Endothelial cell (in vitro differentiated cells): ENCODE measurements at places on chromosomes 2 and 18. TPM values are rescaled to one million over a fixed set of nuclear protein-coding genes. Genes with fewer than 3 reads are reported as not detected.

TEKT4 gene
- not detected for total RNA-seq

RAX gene
- not detected for total RNA-seq

MSH2 gene
- total RNA-seq: 56.5 TPM

SPC25 gene
- total RNA-seq: 6.2 TPM

DNA sequence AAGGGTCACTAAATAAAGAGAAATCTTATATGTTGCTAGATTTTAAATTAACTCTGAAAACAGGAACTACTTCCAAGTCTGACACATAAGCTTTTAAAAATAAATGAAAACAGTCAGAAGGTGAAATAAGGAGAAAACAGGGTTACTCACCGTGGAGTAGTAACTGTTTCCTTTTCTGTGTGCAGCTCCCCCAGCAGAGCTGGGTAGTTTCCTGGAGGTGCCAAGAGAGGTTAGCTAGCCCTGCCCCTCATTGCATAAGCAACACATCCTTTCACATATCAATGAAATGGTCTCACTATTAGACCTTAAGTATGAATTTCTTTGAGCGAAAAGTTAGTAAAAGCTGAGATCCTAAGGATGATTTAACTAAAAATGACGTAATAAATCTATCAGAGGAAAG lies 54.0 kb upstream of the GPR75 start:
- H3K27me3 ChIP-seq: no peaks in the 10 kb centered on the region
- peaks cover 9% of the 10 kb centered on the region for H3K36me3 ChIP-seq
- no peak overlapping the region for H3K27ac ChIP-seq

DNA sequence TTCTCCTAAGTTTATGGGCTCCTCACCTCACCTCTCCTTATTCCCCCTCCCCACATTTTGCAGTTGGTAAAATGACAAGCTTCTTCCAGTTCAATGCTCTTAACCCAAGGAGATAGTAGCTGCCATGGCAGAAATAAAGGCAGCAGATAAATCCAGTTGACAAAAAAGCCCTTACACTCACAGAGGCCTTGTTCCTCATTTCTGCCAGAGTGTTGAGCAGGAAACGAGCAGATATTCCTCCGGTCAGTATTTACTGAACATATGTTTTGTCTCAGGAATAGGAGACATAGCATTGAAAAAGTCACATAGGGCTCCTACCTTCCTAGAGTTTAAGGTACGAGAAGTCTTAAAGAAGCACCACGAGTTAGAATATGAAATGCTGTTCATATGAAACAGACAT lies 493.7 kb upstream of the TNP1 start:
- H3K27ac ChIP-seq: no peak overlapping the region
- H3K4me3 ChIP-seq: no peak overlapping the region
- peaks cover 11% of the 10 kb centered on the region for H3K4me1 ChIP-seq
- no peak for DNase-seq
- H3K36me3 ChIP-seq: peaks cover 3% of the 10 kb centered on the region
- H3K27me3 ChIP-seq: peaks cover 4% of the 10 kb centered on the region

DNA sequence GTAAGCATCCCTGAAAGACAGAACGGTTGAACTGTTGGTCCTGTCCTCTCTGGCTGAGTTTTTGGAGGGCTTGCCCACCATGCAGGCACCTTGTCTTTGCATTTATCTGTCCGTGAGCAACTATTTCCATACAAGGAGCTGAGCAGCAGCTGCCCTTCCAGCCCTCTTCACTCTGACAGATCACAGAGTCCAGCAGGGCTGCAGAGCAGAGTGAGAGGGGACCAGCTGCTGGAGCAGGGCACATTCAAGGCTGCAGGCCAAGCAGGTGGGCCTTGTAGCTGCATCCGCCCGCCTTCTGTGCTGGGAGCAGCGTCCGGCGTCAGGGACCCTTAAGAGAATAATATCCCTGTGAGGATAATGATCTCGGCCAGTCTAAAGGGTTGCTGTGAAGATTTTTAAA lies 9.5 kb downstream of the SMYD1 start:
- H3K36me3 ChIP-seq: no peaks in the 10 kb centered on the region
- H3K27me3 ChIP-seq: no peaks in the 10 kb centered on the region
- no peak overlapping the region for H3K27ac ChIP-seq
- no peak for DNase-seq
- H3K4me1 ChIP-seq: peaks cover 2% of the 10 kb centered on the region
- no peak overlapping the region for H3K4me3 ChIP-seq

- H3K36me3 ChIP-seq: peaks cover 40% of the 10 kb centered on the region
- DNase-seq: no peak
- H3K4me3 ChIP-seq: no peak overlapping the region
- H3K27me3 ChIP-seq: no peaks in the 10 kb centered on the region
Measured at GRCh38 chr2:126699018-126699417, 43.1 kb downstream of the GYPC start.

DNA sequence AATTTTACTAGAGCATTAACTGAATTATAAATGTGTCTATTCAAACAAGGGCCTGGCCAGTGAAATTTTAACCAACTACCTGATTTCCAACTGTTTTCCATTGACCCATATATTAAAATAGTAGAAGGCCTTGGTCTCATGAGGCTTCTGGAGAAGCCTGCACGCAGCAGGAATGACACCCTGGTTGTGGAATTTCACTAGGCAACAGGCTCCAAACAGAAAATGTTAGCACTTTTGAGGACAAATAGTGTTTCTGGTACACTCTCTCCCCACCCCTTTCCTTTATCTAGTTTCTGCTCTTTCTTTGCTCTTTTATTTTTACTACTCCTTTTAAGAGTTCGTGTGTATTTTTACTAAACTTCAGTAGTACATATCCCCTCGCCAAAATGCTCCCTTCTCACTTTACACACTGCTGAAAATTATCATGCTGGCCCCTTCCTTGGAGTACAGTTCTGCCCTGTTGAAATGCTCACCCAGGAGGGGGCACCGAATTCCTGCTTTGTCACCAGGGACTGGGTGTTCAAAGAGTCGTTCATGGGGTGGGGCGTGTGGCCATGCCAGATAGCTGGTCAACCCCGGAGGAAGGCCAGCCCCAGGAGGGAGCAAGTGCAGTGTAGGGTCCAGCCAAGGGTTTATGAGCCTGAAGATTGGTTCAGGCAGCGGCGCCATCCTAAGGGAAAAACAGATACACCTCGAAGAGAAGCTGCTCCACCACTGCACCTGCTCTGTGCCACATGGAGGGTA lies 22.1 kb upstream of the COL6A3 start:
- H3K27me3 ChIP-seq: peaks cover 5% of the 10 kb centered on the region
- H3K27ac ChIP-seq: no peak overlapping the region
- no peak for DNase-seq
- H3K4me1 ChIP-seq: peaks cover 47% of the 10 kb centered on the region

- H3K4me1 ChIP-seq: no peaks in the 10 kb centered on the region
- no peak overlapping the region for H3K4me3 ChIP-seq
- no peaks in the 10 kb centered on the region for H3K36me3 ChIP-seq
- no peak for DNase-seq
- no peak overlapping the region for H3K27ac ChIP-seq
Measured at GRCh38 chr2:52222128-52222527, 1190.2 kb upstream of the NRXN1 start.

GRCh38 chr2:157785200-157785599 lies 90.9 kb downstream of the ACVR1 start:
- DNase-seq: no peak
- H3K27ac ChIP-seq: no peak overlapping the region

GRCh38 chr2:118309257-118309945 lies 221.1 kb downstream of the INSIG2 start:
- peaks cover 2% of the 10 kb centered on the region for H3K27me3 ChIP-seq
- H3K4me1 ChIP-seq: no peaks in the 10 kb centered on the region
- peak overlapping the region; percentile 52 for H3K27ac ChIP-seq
- no peaks in the 10 kb centered on the region for H3K36me3 ChIP-seq
- no peak for DNase-seq

- H3K36me3 ChIP-seq: no peaks in the 10 kb centered on the region
- peak; percentile 41 for DNase-seq
- H3K27me3 ChIP-seq: no peaks in the 10 kb centered on the region
- peaks cover 36% of the 10 kb centered on the region for H3K4me1 ChIP-seq
- peak overlapping the region; percentile 38 for H3K27ac ChIP-seq
- no peak overlapping the region for H3K4me3 ChIP-seq
Measured at GRCh38 chr2:204108330-204108751, 171.8 kb downstream of the ICOS start.

DNA sequence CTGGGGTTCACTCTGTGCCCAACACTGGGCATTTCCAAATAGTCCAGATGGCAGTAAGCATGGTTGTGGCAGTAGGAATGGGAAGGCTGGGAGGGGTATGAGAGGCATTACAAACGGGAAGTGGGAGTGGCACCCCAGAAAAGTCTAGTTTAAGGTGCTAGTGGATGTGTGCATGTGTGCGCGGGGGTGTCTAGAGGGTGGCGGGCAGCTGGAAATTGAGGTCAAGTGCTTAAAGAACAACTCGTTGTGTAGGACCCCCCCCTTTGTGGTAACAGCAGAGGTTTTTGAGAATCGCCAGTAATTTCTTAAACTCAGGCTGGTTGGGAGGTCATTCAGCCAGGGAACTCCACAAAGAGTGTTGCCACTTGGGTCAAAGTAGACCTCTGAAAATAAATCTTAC lies 69.9 kb downstream of the RHBDD1 start:
- H3K27me3 ChIP-seq: peaks cover 2% of the 10 kb centered on the region
- no peak for DNase-seq
- H3K36me3 ChIP-seq: no peaks in the 10 kb centered on the region
- peaks cover 3% of the 10 kb centered on the region for H3K4me1 ChIP-seq
- H3K27ac ChIP-seq: no peak overlapping the region

- H3K4me1 ChIP-seq: no peaks in the 10 kb centered on the region
- no peaks in the 10 kb centered on the region for H3K27me3 ChIP-seq
- DNase-seq: no peak
- no peak overlapping the region for H3K4me3 ChIP-seq
- no peaks in the 10 kb centered on the region for H3K36me3 ChIP-seq
Measured at GRCh38 chr2:183919926-183920325, 678.4 kb upstream of the ZNF804A start.

DNA sequence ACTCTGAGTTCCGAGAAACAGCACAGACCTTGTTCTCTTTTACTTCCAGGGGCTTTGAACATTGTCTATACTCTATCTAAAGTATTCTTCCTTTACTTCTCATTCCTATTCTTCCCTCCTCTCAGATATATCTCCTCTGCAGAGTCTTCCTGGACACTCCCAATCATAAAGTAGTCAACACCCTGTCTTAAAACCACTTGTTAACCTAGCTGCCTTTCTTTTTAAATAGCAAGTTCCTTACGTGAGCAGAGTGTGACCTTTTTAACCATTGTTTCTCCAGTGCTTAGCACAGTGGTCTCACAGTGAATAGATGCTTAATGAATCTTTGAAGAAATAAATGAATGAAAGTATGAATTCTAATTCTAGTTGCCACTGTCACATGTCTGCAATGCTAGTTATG lies 47.4 kb downstream of the PTRHD1 start:
- peaks cover 14% of the 10 kb centered on the region for H3K36me3 ChIP-seq
- H3K27ac ChIP-seq: no peak overlapping the region
- peaks cover 3% of the 10 kb centered on the region for H3K4me1 ChIP-seq
- H3K27me3 ChIP-seq: no peaks in the 10 kb centered on the region

DNA sequence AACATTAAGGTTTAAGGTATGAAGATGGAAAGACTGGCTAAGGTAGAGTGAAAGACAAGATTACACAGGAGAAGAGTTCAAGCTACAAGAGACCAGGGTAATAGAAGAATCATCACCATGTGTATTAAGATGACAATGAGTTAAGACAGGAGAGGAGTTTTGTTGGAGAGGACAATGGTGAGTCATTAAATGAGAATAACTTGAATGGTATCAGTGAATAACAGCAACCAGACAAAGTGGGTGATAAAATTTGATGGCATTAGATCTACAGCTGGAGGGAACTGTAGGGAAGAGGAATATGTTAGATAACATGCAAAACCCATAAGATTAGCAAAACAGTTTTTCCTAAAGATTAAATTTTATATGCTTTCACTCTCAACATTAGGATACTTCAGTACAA lies 18.8 kb upstream of the ENOSF1 start:
- H3K36me3 ChIP-seq: peaks cover 50% of the 10 kb centered on the region
- no peaks in the 10 kb centered on the region for H3K27me3 ChIP-seq
- H3K4me3 ChIP-seq: peak overlapping the region; percentile 11

DNA sequence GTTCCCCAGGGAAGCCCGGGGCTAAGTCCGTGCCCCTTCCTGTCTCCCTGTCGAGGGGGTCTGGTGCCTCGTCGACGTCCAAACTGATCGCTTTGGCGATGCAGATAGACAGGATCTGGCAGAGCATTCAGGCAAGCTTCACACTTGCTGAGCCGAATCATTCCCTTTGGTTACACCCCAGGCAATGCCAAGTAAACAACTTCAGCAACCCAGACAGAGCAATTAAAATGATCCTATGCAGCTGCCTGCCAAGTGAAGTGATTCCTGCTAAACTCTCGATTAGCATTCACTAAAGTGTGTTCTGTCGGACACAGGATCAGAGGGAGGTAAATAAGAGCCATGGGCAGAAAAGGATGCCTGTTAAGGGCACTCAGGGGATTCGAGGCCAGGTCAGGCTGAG lies 108.2 kb upstream of the RAB12 start:
- peaks cover 1% of the 10 kb centered on the region for H3K27me3 ChIP-seq
- H3K4me1 ChIP-seq: no peaks in the 10 kb centered on the region
- no peak for DNase-seq
- H3K27ac ChIP-seq: no peak overlapping the region
- no peak overlapping the region for H3K4me3 ChIP-seq
- no peaks in the 10 kb centered on the region for H3K36me3 ChIP-seq

DNA sequence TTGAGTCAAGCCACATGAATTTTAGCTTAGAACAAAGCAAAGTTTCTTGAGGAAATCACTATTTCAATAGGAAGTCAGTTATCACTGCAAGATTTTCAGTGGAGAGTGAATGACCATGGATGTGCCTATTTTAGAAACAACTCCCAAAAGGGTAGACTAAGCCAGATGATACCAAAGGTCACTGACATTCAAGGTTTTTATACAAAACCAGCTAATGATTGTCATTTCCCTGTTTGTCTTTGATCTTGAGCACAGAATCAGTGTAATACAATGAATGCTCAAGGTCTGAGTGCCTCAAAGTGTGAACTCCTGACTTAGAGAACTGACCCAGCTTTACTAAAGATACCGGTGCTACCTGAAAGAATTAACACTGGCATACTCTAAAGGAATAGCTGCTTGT lies 60.5 kb downstream of the CDH2 start:
- no peaks in the 10 kb centered on the region for H3K36me3 ChIP-seq
- no peak overlapping the region for H3K27ac ChIP-seq
- no peak overlapping the region for H3K4me3 ChIP-seq
- DNase-seq: no peak

DNA sequence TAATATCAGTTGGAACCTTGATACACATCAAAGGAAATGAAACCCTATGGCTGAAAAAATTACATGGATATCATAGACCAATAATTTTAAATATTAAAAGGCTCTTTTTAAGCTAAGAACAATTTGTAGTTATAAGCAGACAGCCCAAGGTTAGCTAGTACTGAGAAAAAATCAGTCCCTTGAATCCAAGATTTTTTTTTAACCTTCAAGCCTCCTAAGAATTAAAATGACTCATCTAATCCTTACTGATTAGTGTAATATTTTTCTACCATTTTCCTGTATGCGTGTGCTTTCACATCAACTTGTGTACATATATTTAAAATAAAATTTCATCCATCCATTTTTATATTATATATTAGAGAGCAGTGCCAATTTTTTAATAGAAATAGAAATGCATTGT lies 1004.9 kb upstream of the ZEB2 start:
- H3K4me3 ChIP-seq: no peak overlapping the region
- peaks cover 2% of the 10 kb centered on the region for H3K4me1 ChIP-seq
- no peaks in the 10 kb centered on the region for H3K36me3 ChIP-seq
- H3K27ac ChIP-seq: no peak overlapping the region
- H3K27me3 ChIP-seq: peaks cover 2% of the 10 kb centered on the region
- no peak for DNase-seq

- H3K27me3 ChIP-seq: no peaks in the 10 kb centered on the region
- no peak for DNase-seq
- no peaks in the 10 kb centered on the region for H3K4me1 ChIP-seq
- no peaks in the 10 kb centered on the region for H3K36me3 ChIP-seq
- no peak overlapping the region for H3K4me3 ChIP-seq
Measured at GRCh38 chr18:64528646-64529045, 379.8 kb upstream of the LINC00305 start.
